GM12891 (cell line): ENCODE measurements at places on chromosomes 5 and 9.
A peak's percentile ranks its signal among the peaks of the same experiment; 100 is the strongest.

- no peak for DNase-seq
Measured at GRCh38 chr9:74645007-74645639, 148.0 kb downstream of the RORB start.

GRCh38 chr5:162068412-162068811 is 839 bp downstream of the GABRG2 start:
- peak; percentile 1 for DNase-seq

- DNase-seq, result no peak
Measured at GRCh38 chr9:126973651-126974529, 59.3 kb downstream of the RALGPS1 start.

- no peak for DNase-seq
Measured at GRCh38 chr9:6876195-6876894, 118.6 kb downstream of the KDM4C start.

DNA sequence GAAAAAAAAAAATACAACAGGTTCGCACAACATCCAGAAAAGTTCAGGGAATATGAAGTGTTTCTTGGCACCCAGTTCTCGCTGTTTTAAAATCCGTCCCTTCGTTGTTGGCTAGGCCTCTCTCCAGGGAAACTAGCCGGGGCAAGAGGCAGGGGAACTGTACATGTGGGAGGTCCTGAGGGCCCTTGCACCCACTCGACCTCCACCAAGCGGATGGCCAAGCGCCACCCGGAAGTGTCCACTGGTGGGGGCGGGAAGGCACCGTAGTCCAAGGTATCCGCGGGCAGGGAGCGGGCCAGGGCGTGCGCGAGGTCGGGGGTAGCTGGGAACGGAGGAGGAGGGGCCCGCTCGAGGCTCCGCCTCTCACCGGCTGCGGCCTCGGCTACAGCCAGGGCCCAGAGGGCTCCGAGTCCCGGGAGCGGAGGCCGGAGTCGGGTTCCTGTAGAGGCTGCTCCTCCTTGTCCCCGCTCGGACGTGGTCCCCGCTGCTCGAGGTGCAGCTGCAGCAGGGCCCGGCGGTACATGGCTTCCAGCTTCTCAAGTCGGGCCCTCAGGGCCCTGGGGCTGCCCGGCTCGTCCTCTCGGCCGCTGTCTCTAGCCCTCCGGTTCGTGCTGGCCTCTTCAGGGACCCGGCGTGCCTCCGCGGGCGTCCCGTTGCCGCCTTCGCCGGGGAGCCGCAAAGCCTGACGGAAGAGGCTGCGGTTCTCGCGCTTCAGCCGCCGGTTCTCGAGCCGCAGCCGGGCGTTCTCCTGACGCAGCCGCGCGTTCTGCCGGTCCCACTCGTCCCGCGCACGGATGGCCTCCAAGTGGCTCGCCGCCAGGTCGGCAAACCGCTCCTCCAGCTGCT is 720 bp downstream of the TUSC1 start:
- peak; percentile 7 for DNase-seq

DNA sequence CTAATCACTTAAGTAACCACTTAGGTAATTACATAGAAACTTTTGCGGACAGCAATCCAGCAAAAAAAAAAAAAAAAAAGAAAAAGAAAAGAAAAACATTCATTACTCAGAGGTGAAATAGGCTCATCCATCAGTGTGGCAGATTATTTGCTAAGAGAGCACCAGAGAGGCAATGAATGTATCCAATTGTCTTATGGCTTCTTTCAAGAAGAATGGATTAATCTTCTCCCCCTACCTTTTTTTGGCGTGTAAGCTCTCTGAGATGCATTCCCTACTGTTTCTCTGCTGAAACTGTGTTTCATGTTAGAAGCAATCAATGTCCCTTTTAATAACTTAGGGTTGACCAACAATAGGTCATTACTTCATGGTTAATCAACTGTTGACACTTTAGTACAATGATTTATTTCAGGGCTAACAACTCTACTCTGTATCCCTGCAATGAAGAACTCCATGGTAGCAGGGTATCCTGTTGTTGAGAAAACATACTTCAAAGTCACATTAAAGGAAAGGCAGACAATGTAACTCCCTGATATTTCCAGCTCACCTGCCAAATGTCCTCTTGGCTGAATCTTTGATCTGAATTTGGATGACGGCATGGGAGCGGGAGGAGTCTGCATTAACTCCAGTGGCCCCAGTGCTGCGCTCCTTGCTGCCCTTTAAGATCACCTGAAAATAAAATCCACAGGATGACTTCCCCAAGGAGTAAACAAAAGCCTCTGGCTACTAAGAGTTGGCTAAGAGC is 57.6 kb downstream of the KIF24 start:
- no peak for DNase-seq

DNA sequence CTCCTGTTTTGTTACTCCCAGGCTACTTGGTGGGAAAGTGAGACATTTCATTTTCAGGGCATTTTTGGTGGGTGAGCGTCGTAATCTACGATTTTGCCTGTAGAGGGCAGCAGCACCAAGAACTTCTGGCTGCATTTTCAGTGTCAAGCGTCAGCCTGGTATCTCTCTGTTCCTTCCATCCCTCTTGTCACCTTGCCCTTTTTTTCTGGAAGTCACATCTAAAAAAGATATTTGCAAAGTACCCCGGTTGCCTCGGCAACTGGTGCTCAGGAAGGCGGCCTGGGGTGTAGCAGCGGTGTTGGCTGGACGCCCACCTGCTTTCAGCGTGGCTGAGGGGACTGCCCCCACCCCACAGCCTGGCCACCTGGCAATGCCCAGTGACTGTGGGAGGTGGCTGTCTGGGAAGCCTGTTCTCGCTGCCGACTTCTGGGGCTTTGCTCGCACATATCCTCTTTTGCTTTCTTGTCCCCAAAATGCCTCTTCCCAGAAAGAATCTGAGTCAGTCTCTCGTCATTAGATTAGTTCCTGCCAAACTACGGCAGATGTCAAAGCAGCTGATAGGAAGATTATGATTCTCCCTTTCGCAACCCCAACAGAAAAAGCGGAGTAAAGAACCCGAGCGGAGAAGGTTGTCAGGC is 84.5 kb downstream of the ACER2 start:
- DNase-seq, result peak; percentile 39

DNA sequence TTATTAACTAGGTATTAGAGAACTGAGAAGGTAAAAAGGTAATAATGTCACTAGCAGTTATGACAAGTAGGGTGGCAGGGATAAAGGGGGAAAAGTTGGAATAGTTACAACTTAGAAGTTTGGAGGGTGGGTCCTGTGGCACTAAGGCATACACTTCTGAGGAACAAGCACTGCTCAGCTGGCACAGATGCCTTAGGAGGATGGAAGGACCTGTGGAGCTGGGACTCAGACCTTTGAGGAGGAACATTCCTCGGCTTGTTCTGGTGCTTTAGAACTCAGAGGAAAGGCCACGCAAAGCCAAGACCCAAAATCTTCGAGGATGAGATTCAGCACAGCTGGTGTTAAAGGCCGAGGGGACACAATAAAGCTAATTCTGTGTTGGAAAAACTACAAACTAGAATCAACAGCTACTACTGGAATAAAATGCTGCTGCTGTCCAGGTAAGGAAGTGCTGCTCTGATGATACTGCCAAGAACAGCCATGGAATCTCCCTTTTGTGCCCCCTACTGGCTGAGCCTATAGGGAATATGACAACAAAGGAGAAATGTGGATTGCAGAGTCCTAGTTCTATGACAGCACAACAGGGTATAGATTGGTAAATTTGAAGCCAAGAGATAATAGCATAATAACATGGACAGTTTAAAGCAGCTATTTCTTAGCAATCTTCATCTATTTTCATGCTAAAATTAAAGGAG is 126.7 kb downstream of the SLC25A46 start:
- peak; percentile 13 for DNase-seq

GRCh38 chr5:41574391-41574790 is 64.0 kb upstream of the PLCXD3 start:
- no peak for DNase-seq

- no peak for DNase-seq
Measured at GRCh38 chr5:113804943-113805342, 291.4 kb downstream of the YTHDC2 start.

- no peak for DNase-seq
Measured at GRCh38 chr9:90114641-90115425, 510.0 kb downstream of the GADD45G start.

DNA sequence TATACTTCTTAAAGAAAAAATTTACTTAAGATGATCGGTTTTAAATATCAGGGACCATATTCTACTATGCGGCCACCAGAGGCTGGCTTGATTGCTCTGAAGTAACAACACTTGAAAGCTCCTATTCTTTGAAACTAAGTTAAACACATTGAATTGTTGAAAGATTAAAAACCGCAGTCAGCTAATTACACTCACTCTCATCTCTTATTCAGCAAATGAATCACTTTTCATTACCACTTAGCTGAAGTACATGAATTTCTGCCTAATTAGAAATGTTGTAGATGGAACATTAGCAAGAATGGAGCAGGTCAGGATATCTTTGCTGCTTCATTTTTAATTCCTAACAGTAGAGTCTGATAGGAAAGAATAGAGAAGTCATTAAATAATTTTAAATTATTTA is 42.3 kb downstream of the LSM11 start:
- no peak for DNase-seq

- peak; percentile 50 for DNase-seq
Measured at GRCh38 chr5:14727428-14727865, 62.9 kb downstream of the OTULIN start.
